ENCODE measurements at places on chromosomes 2 and 18.
A peak's percentile ranks its signal among the peaks of the same experiment; 100 is the strongest.

- peak; percentile 58 for DNase-seq
These were observed 39.2 kb downstream of the BIN1 start for GRCh38 chr2:127067620-127068350.

GRCh38 chr2:176071330-176072291, 12.2 kb downstream of the EVX2 start:
- DNase-seq = no peak

DNA sequence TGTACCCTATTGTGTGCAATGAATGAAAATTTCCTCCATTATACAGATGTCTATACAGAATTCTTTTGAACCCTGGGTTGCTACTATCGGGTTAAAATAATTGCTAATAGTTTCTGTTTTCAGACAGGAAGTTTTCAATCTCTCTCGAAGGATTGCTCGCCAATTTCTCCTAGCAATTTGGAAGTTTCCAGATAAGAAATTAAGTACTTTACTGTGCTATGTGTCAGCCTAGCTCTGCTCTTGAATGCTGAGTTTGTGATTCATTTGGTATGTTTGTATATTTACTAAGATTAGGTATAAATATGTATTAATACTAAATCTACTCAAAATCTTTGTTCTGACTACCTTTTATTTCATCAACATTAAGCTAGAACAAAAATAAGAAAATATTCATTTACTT, 74.6 kb upstream of the ARL5A start:
- no peak for DNase-seq

GRCh38 chr18:26546875-26547645, 1.3 kb downstream of the KCTD1 start:
- no peak for DNase-seq

DNA sequence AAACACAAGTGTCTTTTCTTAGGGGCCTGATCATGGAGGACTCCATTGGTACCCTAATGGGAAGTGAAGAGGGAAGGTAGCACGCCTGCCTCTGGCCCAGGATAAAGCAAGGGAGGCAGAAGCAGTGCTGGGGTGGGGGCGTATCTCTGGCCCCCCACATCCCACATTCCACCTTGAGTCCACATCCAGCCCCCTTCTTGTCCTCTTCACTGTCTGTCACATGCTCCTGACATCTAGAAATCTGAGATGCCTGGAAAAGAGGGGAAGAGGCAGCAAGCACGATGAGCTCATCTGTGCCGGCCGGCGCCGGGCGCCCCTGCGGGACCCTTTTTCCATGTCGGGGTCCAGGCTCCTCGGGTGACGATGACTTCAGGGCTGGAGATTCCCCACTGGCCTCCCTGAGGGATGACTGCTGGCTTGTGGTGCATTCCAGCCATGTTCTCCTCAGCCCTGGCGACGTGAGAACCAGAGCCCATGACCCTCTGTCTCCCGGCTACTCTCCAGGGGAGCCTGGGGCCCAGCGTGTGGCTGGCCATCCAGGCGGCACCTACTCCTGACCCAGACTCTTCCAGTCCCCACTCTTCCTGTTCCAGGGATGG, 277.5 kb downstream of the DYSF start:
- no peak for DNase-seq

- no peak for DNase-seq
These were observed 27.6 kb upstream of the NEMP2 start for GRCh38 chr2:190562121-190562520.

GRCh38 chr2:222837643-222838056, 23.2 kb upstream of the ACSL3 start:
- DNase-seq = no peak

DNA sequence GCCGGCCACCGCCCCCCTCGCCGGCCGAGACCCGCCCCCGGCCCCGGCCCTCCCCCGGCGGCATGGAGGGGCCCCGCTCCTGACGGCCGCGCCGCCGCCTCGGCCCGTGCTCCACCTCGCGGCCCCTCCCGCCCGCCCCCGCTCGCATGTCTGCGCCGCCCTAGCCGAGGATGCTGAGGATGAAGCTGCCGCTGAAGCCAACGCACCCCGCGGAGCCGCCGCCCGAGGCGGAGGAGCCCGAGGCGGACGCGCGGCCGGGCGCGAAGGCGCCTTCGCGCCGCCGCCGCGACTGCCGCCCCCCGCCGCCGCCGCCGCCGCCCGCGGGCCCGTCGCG, 397 bp downstream of the ZCCHC2 start:
- DNase-seq = no peak

DNA sequence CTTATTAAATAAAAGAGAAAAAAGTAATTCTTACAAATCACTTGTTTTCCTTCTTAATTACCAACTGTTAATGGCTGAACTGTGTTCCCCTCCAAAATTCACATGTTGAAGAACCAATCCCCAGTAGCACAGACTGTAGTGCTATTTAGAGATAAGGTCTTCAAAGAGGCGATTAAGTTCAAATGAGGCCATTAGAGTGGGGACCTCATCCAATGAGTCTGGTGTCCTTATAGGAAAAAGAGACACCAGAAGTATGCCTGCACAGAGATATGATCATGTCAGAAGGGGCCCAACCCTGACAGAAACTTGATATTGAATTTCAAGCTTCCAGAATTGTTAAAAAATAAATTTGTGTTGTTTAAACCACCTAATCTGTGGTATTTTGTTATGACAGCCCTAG, 89.8 kb downstream of the MEMO1 start:
- no peak for DNase-seq

DNA sequence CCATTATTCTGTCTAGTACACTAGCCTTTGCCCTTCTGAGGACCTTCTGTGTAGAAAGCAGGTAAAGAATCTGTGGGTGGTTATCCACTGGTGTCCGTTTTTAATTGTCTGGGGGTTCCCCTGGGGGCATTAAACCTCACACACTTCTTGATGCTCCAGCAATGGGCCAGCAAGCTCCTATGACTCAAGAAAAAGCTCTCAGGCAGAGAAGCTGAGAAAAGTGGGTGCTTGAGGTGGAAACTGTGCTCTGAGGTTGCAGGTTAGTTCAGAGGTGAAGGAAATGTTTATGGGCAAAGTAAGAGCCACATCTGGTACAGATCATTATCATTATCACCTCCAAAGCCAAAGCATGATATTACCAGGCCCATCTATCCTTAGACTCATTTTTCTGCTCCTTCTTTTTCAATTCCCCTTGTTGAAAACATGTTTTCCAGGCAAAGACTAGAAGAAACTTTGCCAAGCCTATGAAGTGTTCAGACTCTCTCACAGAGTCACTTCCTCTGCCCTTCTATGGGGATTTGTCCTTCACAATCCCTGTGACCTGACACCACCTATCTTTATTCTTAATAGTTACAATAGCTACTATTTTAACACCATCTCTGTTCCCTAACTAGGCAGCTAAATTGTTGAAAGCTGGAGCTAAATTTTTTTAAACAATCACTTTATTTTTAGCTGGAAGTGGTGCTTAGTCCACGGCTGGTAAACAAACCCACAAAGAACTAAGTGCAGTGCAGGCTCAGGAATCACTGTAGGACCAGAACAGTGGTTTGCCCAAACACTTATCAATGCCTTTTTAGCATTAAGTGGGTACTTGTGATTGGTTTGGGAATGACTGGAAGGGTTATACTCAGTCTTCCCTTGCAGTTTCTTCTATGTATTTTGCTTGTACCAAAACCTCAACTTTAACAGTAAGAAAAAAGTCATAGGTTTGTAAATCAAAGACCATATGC, 512.8 kb upstream of the POU3F3 start:
- DNase-seq = no peak

GRCh38 chr2:143796051-143796450, 666.8 kb downstream of the ARHGAP15 start:
- no peak for DNase-seq

DNA sequence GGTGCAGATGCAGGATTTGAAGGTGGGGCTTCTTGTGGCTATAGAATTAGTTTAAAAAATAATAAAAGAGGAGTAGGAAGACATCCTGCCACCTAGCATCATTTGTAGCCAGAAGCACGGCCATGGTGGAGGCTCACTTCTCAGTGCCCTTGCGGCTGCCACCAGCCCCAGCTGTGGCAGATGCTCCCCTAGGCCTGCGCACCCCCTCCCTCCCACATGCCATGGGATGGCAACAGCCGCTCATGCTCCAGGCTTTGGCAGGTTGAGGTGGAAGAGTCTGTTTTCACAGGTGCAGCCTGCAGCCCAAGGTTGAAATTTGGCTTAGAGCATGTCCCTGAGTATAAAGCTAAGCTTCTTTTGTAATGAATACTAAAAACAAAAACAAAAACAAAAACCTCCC, 96.4 kb downstream of the GATA6 start:
- DNase-seq = no peak

DNA sequence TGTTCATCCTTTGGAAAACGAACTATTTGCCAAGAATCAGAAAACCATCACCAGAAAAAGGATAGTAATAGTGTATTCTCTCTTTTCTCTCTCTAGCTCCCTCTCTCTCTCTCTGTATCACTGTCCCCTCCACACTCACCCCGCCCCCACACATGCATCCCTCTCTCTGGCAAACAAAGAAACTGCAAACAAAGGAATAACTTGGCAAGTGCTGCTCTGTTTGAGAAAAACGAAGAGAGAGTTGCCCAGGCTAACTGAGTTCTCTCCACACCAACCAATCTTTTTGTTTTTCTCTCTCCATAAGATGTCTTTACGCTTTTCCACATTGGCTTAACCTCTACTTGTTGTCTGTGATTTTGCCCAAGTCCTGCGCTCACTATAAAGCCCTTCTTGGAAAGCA, 316.2 kb downstream of the EPHA4 start:
- DNase-seq = no peak

GRCh38 chr2:168119515-168120141, 127.8 kb downstream of the STK39 start:
- no peak for DNase-seq

- no peak for DNase-seq
These were observed 39.0 kb downstream of the IRS1 start for GRCh38 chr2:226760412-226761194.

DNA sequence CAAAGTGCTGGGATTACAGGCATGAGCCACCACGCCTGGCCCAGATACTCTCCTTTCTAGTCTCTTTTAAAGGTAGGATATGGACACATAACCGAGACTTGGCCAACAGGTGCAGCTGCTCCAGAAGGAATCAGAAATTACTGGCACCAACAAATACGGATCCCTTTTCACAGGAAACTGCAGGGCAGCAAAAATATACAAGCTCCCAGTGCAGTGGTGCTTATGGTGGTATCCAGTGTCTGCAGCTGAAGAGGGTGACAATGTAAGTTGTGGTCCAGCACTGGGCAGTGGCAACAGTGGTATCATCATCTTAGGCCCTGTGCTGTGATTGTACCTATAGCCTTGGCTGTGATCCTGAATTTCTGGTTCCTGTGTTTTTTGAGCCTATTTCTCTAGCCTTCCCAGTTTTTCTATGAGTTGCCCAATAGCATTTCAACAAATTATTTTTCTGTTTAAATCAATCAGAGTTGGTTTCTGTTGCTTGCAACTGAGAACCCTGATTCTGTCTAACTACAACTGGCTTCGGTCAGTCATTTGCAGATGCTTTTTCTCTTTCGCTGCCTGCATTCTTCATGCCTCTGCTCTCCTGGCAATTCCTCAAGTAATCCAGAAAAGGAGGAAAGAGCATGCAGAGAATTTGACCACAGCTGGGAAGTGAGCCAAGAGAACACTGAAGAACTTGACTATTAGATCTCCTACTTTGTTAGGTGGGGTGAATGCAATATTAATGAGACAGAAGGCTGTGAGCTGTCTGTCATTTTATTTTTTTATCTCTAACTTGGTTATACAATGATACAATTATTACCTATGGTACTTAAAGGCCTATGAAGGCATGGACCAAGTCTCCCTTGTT, 30.8 kb upstream of the EML4 start:
- DNase-seq = no peak

GRCh38 chr2:235116885-235117492, 165.2 kb downstream of the SH3BP4 start:
- DNase-seq = no peak

DNA sequence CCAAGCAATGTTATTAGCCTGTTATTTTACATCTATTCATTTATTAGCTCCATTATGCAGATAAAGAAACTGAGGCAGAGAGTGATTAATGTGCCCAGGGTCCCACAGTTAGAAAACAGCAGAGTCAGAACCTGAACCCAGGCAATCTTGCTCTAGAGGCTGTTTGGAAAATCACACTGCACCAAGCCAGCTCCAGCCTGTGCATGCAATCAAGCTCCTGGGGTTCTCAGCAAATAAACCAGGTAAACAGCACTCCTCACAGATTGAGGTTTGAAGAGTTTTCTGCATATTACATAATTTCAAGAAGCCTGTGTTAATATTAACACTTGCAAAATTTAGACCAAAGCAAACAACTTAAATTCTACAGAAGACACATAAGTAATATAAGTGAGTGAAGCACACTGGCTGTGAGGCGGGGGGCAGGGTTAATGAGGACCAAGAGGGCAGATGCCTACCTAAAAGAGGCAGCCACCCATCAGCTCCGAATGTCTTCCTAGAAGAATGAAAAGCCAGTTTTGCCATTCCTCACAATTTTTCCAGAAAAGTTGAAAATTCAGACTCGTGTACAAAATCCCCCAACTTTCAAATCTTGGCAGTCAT, 35.4 kb downstream of the CACNB4 start:
- DNase-seq = no peak

DNA sequence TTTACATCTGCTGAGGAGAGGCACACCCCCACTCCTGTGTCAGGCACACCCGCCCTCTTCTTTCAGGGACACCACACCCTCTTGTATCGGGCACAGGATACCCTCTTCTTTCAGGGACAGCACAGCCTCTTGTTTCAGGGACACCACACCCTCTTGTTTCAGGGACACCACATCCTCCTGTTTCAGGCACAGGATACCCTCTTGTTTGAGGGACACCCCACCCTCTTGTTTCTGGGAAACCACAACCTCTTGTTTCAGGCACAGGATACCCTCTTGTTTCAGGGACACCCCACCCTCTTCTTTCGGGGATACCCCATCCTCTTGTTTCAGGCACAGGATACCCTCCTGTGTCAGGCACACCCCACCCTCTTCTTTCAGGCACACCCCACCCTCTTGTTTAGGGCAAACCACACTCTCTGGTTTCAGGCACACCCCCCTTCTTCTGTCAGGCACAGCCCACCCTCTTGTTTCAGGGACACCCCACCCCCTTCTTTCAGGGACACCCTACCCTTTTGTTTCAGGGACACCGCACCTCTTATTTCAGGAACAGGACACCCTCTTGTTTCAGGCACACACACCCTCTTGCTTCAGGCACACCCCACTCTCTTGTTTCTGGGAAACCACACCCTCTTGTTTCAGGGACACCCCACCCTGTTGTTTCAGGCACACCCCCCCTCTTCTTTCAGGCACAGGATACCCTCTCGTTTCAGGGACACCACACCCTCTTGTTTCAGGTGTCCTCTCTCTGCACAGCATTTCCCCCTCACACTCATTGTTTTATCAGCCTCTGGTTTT, 96.2 kb downstream of the TPO start:
- peak; percentile 20 for DNase-seq
